ENCODE measurements at places on chromosomes 6 and 20.

- DNase-seq, result peak; percentile 88
Measured at GRCh38 chr6:158002951-158003853, 21.5 kb downstream of the SYNJ2 start.

DNA sequence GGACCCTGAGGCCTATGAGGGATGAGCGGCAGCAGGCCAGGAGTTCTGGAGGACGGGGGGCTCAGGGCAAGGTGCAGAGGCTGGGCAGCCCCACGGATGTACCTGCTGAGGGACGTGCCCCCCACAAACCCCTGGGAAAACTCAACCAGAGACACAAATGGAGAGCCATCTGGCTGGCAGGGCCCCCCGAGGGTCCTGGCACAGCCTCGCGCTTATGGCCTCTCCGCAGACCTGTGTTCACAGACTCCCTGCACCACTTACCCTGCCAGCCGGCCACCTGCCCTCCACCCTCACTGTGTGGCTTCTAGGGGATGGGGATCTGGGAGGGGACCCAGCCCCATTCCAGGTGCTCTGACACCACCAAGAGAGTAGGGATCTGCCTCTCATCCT is 3.4 kb upstream of the ZBTB46 start:
- DNase-seq, result no peak

DNA sequence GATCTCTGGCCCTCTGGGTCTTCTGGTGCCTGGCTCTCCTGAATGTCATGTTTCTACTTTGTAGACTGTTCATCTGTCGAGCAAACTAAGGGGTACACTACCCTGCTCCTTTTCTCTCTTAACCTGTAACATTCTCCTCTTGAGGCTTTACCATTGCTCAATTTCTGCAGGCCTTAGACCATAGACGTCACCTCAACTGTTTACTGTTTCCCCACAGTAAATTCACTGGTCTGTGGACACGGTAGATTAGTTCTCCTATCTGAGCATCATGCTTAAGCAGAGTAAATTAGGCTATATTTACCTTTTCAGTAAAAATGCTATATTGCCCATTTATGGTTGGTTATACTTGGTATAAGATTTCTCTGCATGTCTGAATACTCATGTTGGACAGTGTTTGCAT is 40.5 kb downstream of the MCM8 start:
- no peak for DNase-seq

DNA sequence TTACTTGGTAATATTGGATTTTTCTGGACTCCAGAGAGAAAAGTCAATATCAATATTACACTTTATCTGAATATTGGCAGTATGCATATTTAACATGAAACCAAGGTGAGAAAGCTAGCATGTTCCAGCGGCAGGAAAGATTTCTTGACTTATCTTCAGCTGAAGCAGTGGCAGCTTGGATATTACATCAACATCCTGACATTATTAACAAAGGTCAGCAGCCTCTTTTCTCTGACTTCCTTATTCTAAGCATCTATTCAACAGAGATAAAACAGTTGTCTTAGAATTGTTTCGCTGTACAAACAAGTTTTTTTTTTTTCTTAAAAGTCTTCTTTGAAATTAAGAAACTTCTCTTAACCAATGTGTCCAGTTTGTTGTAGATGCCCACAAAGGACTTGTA is 11.8 kb downstream of the DCBLD1 start:
- DNase-seq, result no peak

GRCh38 chr6:30164714-30165113 is 1.4 kb downstream of the TRIM15 start:
- no peak for DNase-seq

- no peak for DNase-seq
Measured at GRCh38 chr6:144170044-144170443, 19.7 kb downstream of the STX11 start.

- DNase-seq, result no peak
Measured at GRCh38 chr20:38831995-38832620, 26.6 kb downstream of the PPP1R16B start.

DNA sequence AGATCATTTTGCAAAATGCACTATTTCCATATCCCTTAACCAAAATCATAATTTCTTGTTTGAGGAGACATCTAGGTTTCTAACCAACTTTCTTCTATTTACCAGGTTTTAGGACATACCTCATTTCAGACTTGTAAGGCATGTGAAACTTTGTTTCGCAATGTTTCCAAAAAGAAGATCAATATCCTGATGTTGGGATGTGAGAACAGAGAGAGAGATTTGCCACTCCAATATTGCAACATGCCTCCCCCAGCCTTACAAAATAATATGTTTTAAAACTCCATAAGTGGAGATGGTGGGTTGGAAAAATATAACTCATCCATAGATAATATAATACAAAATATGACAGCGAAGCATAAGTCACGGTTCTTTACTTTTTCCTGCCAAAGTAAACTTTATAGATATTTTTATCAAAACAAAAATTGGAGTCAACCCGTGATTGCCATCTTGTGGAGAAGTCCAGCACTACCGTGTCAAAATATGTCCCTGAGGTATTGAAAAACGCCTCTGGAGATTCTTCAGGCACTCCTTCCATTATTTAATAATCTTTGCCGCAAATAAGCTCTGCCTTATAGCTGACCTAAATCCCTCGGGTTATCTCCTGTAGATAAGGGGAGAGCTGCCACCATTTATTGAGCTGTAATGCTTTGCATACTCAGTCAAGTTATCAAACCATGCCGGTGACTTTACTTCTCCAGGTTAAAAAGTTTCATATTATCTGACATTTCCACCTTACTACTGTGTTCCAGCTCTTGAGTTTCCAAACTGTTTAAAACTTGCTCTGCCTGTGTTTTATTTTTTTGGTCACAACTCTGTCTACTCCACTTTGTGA is 534.2 kb downstream of the HACE1 start:
- DNase-seq, result no peak
